Neural crest cell (in vitro differentiated cells): ENCODE measurements at places on chromosomes 7 and 10. TPM values are rescaled to one million over a fixed set of nuclear protein-coding genes. Genes with fewer than 3 reads are reported as not detected.
A peak's percentile ranks its signal among the peaks of the same experiment; 100 is the strongest.

GRCh38 chr10:98422182-98422581 lies 7.2 kb upstream of the PYROXD2 start:
- no peak for DNase-seq
- H3K4me1 ChIP-seq = no peaks in the 10 kb centered on the region
- H3K36me3 ChIP-seq = no peaks in the 10 kb centered on the region
- H3K4me3 ChIP-seq = no peak overlapping the region

GRCh38 chr10:118356628-118357027 lies 14.5 kb upstream of the FAM204A start:
- peaks cover 20% of the 10 kb centered on the region for H3K27me3 ChIP-seq
- H3K27ac ChIP-seq = no peak overlapping the region
- DNase-seq = no peak
- H3K36me3 ChIP-seq = no peaks in the 10 kb centered on the region
- H3K4me3 ChIP-seq = no peak overlapping the region

- peak within 1 kb of the TSS; percentile 99 for H3K27ac ChIP-seq
- H3K4me1 ChIP-seq = peaks cover 33% of the 10 kb centered on the region
- H3K4me3 ChIP-seq = peak within 1 kb of the TSS; percentile 99
- peaks cover 4% of the 10 kb centered on the region for H3K36me3 ChIP-seq
- DNase-seq = peak; percentile 95
Measured at GRCh38 chr10:58384999-58385783, at the start of gene TFAM. TSS of gene TFAM (plus strand) at chr10:58385410. CDS start at chr10:58385548, 138 bp downstream.

DNA sequence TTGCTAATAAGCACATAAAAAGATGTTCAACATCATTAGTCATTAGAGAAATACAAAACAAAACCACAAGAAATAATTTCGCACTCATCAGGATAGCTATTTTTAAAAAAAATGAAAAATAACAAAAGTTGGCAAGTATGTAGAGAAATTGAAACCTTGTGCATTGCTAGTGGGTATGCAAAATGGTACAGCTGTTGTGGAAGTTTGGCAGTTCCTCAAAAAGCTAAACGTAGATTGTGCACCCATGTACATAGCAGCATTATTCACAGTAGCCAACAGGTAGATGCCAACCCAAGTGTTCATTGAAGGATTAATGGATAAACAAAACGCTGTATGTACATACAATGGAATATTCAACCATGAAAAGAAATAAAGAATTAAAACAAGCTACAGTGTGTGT lies 35.3 kb upstream of the STARD3NL start:
- no peak overlapping the region for H3K27ac ChIP-seq
- H3K4me3 ChIP-seq = no peak overlapping the region
- DNase-seq = no peak

DNA sequence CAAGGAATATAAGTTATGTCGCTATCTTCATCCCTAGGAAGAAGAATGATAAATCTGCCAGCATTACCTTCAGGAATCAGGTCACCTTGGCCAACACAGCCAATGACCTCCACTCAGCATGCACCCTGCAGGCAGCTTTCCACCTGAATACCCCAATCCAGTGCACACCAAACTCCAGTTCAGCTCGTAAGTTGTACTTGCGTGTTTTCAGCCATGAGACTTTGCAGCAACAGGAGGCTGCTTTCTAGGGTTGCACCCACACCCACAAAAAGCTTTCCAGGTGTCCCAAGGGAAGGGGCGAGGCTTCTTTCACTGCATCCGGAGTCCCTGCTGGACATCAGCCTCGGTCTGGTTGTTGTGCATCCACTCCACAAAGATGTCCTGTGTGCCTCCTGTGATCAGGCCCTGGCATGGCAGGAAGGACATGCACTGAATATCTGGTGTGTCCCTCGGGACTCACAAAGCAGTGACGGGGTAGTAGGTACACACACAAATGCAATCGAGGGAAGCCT lies 282.9 kb downstream of the GRID1 start:
- no peaks in the 10 kb centered on the region for H3K36me3 ChIP-seq
- no peak for DNase-seq
- H3K4me1 ChIP-seq = peaks cover 5% of the 10 kb centered on the region
- no peak overlapping the region for H3K4me3 ChIP-seq
- no peak overlapping the region for H3K27ac ChIP-seq

The BRAT1 gene
- 47.3 and 52.7 TPM in 2 replicates for total RNA-seq

The PNLIPRP3 gene
- not detected in 2 replicates for total RNA-seq

DNA sequence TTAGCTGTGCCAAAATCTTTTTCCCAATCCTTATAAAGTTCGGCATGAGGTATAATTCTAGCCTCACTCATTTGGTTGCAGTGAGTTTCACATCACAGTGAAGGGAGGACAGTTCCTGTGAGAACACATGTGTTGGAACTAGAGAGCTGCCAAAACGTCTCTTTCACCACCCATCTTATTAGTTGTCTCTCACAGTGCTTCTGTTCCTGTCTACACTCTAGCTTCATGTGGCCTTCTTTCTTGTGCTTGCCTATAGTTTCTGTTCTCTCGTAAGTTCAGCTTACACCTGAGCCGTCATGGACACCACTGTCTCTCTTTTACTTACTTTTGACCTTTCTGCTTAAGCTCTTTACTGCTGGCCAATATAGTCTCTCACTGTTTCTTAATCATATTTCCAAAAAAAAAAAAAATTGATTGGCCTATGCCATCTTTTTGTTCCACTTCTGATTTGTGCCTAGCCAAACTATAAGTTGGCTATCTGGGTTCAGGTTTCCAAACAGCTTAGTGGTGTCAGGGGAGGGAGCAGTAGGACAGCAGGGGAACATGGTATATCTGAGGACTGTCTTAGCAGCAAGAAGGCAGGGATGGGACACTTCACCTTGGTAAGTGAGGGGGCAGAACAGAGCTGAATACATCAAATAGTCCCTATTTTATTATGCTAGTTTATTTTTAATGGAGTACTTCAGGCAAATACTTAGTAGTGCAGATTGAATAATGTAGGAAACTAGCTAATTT lies 38.0 kb downstream of the ZNRF2 start:
- H3K27ac ChIP-seq = no peak overlapping the region
- no peaks in the 10 kb centered on the region for H3K4me1 ChIP-seq
- H3K27me3 ChIP-seq = no peaks in the 10 kb centered on the region
- H3K36me3 ChIP-seq = peaks cover 2% of the 10 kb centered on the region
- no peak for DNase-seq
- no peak overlapping the region for H3K4me3 ChIP-seq

- no peaks in the 10 kb centered on the region for H3K27me3 ChIP-seq
- H3K36me3 ChIP-seq = peaks cover 3% of the 10 kb centered on the region
- H3K4me1 ChIP-seq = no peaks in the 10 kb centered on the region
- no peak overlapping the region for H3K27ac ChIP-seq
- H3K4me3 ChIP-seq = no peak overlapping the region
- DNase-seq = no peak
Measured at GRCh38 chr10:58704671-58705141, 192.0 kb downstream of the BICC1 start.

GRCh38 chr10:132392811-132393694 lies 3.9 kb upstream of the PWWP2B start:
- no peak for DNase-seq
- peaks cover 7% of the 10 kb centered on the region for H3K36me3 ChIP-seq
- peaks cover 10% of the 10 kb centered on the region for H3K4me1 ChIP-seq
- H3K4me3 ChIP-seq = peak overlapping the region; percentile 59
- H3K27ac ChIP-seq = no peak overlapping the region
- H3K27me3 ChIP-seq = no peaks in the 10 kb centered on the region

GRCh38 chr10:119737823-119738222 lies 12.0 kb downstream of the INPP5F start:
- DNase-seq = no peak
- no peaks in the 10 kb centered on the region for H3K36me3 ChIP-seq
- H3K27me3 ChIP-seq = no peaks in the 10 kb centered on the region
- H3K4me3 ChIP-seq = peak overlapping the region; percentile 44

DNA sequence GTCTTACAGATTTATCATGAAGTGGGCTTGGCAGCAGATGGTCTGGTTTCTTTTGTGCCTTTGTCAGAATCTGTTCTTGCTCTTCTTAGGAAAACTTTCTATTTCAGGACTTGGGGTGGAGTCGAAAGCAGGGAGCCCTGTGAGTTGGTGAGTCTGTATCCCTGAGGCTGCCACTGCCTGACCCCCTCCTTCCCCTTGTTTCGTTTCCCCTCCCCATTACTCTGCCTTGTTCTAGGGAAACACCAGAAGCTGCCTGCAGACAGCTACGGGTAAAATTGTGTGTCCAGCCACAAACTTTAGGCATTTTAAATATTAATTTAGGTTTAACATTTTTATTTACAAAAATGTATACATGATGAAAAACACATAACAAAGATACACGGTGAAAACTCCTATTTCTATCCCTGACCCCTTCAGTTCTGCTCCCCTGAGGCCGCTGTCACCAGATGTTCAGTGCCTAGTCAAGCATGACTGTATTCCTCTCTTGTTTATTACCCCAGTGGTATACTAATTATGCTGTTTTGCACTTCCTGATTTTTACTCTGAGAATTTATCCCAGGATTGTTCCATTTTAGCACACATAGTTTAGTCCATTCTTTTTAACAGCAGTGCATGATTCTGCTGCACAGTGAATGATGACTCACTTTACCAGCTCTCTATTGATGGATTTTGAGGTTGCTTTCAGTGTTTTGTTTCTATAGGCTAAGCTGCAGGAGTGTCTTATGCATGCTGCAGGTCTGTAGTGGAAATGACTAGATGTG lies 9.1 kb downstream of the TSPAN14 start:
- H3K27me3 ChIP-seq = no peaks in the 10 kb centered on the region
- H3K4me3 ChIP-seq = peak overlapping the region; percentile 70
- H3K36me3 ChIP-seq = no peaks in the 10 kb centered on the region
- H3K4me1 ChIP-seq = peaks cover 99% of the 10 kb centered on the region
- peak overlapping the region; percentile 99 for H3K27ac ChIP-seq

The SPDYE2B gene
- total RNA-seq = not detected in 2 replicates

DNA sequence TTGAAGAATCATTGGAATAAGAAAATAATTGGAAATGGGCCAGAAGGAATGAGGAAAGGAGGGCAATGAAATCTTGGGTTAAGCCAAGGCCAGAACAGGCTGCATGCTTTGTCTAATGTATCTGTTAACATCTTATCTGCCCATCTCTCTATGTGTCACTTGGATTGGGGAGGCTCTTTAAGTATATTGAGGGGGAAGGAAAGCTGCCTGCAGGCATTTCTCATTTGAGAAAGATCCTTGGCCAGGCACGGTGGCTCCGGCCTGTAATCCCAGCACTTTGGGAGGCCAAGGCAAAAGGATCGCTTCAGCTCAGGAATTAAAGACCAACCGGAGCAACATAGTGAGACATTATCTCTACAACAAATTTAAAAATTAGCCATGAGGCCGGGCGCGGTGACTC lies 14.3 kb downstream of the PCBD1 start:
- peak overlapping the region; percentile 1 for H3K27ac ChIP-seq
- no peaks in the 10 kb centered on the region for H3K27me3 ChIP-seq
- no peak for DNase-seq
- H3K4me3 ChIP-seq = no peak overlapping the region

The SORCS1 gene
- total RNA-seq = 8.2 and 9.1 TPM in 2 replicates

DNA sequence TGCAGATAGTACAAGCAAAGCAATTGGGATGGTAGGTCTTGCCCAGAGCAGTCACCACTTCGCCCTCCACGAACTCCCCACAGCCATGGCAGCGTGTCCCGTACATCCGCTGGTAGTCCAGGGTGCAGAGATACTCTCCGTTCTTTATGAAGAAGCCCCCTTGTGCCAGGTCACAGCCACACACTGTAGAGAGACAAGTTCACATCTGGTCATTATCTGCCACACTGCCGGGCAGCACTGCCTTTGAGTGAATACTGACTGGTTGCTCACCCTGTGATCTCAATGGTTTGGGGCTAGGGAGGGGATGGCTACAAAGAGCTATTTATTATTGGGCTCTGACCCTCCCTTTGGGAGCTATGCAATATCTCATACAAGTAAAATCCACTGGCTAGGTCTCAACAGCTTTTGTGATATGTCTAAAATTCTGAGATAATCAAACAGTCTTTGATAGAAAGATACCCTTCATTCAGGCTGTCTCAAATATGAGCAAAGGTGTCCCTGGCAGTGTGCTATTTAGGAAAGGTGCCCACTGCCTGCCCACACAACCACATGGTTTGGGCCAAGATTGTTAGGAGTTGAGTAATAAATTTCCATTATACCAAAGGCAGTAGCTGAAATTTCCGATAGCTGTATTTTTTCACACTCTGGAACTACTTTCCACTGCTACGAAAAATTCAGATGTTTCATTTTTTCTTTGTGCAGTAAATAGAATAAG lies 82.5 kb downstream of the ABLIM1 start:
- H3K36me3 ChIP-seq = no peaks in the 10 kb centered on the region
- no peak overlapping the region for H3K27ac ChIP-seq
- H3K4me1 ChIP-seq = peaks cover 5% of the 10 kb centered on the region

DNA sequence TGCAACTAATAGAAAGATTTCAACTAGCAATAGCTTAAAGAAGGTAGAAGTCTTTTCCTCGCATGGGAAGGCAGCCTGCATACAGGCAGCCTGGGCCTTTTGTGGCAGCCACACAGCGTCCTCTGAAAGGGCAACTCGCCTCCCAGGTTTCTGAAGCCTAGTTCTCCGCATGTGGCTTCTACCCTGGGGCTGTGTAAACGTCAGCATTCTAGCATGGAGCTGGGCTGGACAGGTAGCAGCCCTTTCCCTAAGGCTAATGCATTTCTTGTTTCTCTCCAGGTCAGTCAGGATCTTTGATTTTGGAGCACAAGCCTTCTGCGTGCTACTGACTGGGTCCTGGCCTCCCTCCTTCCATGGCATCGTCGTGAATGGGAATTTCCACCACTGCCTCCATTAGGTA lies 23.8 kb upstream of the SEC61G start:
- no peak overlapping the region for H3K27ac ChIP-seq
- H3K4me3 ChIP-seq = no peak overlapping the region
- DNase-seq = no peak
- peaks cover 9% of the 10 kb centered on the region for H3K4me1 ChIP-seq
- H3K36me3 ChIP-seq = no peaks in the 10 kb centered on the region

DNA sequence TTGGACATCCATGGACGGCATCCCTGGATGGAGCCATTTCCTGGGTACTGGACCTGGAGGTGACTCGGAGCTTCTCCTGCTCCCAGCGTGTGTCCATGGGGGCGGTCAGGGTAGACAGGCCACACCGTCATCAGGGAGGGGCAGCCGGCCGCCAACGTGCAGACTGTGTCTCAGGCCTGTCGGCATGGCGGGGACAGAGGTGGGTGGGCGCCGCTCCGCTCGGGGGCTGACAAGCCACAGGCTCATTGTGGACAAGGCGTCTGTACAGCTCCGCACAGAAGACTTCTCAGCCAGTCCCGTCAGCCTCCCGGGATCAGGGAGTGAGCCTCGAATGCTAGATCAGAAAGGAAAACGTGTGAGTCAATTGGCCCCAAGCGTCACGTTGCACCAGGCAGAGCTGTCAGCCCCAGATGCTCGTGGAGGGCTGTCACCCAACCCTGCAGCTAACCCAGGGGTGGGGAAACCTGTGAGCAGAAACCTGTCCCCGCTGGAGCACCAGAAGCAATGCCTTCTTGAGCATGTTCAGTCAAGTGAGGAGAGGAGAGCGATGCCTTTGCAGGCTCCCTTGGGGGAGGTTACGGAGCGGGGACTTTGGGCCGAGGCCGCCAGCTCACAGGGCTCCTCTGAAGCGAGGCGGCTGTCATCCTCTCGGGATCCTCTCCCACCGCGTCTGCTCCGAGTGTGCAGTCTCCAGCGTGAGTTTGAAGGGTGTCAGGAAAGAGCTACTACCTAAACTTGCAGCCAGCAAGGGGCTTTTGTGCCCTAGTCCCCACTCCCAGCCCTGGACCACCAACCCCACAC lies 16.0 kb upstream of the DPYSL4 start:
- no peak for DNase-seq
- peaks cover 30% of the 10 kb centered on the region for H3K27me3 ChIP-seq
- H3K4me3 ChIP-seq = no peak overlapping the region
- H3K27ac ChIP-seq = no peak overlapping the region
- peaks cover 6% of the 10 kb centered on the region for H3K4me1 ChIP-seq
- no peaks in the 10 kb centered on the region for H3K36me3 ChIP-seq

The FAM53B gene
- 41.3 TPM in 2 replicates for total RNA-seq

- no peak overlapping the region for H3K27ac ChIP-seq
- no peaks in the 10 kb centered on the region for H3K36me3 ChIP-seq
- DNase-seq = no peak
- H3K27me3 ChIP-seq = no peaks in the 10 kb centered on the region
- no peak overlapping the region for H3K4me3 ChIP-seq
- no peaks in the 10 kb centered on the region for H3K4me1 ChIP-seq
Measured at GRCh38 chr10:109277456-109277855, 645.9 kb downstream of the XPNPEP1 start.
